Activated naive CD8-positive, alpha-beta T cell treated with anti-CD3 and anti-CD28 coated beads, Interleukin-2, amount 50 U/mL, for 24 hours (primary cell): ENCODE measurements at places on chromosomes 11 and 22.

DNA sequence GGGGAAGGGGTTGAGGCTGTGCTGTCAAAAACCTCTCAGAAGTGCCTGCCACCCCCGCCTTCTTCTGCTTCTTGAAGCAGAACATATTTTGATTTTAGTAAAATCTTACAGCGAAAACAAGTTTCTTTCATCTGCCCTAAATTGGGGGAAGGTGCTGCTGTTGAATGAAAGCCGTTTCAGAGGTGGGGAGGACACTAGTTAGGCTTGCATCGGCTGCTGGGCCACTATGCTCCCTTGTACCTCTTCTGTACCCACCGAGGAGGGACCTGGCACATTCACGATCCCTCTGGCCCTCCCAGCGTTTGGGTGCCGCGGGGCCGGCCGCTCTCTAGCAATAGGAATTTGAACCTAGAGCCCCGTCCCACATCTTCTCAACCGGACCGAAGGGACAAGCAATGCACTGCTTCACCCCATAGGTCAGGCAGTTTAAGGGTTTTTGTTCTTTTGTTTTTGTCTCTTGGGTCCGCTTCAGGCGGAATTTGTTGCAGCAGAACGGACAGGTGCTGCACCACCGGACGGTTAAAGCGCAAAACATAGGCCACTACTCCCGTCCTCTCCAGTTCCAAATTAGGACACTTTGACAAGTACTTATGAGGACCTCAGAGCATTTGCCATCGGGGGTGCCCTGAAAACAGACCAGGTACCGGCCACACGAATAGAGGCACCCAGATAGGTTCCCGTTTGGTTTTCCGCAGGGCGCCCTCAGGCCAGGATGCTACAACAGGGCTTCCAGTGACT is 5.6 kb downstream of the SLC6A5 start:
- DNase-seq = no peak

DNA sequence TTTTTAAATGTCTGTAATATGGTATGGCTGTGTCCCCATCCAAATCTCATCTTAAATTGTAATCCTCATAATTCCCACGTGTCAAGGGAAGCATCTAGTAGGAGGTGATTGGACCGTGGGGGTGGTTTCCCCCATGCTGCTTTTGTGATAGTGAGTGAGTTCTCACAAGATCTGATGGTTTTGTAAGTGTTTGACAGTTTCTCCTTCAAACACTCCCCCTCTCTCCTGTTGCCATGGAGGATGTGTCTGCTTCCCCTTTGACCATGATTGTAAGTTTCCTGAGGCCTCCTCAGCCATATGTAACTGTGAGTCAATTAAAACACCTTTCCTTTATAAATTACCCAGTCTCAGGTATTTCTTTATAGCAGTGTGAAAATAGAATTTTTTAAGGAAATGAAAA is 31.1 kb upstream of the CD44 start:
- no peak for DNase-seq

DNA sequence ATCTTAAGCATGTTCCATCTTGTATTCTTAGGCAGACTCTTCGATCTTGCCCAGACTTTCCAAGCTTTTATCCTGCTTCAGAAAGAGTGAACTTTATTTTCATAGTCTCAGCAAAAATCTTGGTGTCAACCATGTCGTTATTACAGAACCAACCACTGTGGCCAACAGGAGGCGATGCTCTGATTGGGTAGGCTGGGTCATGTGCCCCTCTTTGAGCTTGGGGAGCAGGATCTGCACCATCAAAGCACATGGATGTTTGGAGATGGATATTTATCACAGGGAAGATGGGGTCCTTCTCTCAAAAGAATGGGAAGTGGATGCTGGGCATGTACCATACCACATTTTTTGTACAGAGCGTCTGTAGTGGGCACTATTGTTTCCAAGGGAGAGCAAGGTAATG is 197.4 kb downstream of the MYO18B start:
- no peak for DNase-seq

DNA sequence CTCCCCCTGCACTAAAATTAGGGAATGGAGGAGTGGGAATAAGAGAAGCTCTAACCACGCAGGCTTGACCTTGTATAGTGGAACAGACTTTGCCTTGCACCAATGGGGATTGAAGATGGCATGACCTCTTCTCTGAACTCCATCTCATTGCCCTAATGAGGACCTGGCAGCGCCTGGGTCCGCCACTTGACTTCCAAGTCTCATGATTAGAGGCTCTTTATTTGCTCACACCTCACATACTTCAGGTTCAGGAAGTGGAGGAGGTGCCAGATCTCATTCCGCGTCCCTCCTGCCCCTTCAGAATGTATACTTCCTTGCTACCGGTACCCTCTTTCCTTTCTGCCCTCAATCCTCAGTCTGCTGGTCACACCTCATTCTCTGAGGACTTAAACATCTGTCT is 106.0 kb upstream of the CD44 start:
- no peak for DNase-seq

GRCh38 chr11:117868088-117868487 is 8.4 kb downstream of the FXYD6 start:
- DNase-seq = no peak

DNA sequence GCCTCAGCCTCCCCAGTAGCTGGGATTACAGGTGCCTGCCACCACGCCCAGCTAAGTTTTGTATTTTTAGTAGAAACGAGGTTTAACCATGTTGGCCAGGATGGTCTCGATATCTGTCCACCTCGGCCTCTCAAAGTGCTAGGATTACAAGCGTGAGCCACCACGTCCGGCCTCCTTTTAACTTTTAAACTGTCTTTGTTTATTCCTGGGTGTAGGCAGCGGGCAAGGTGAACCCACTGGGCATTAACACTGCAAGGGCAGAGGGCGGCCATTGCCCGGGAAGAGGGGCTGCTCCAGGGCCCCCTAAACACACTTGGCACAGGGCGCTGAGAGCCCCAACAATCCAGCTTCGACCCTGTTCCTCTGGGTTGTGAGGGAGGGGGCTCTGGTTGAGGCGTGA is 693.6 kb downstream of the BRD1 start:
- no peak for DNase-seq

DNA sequence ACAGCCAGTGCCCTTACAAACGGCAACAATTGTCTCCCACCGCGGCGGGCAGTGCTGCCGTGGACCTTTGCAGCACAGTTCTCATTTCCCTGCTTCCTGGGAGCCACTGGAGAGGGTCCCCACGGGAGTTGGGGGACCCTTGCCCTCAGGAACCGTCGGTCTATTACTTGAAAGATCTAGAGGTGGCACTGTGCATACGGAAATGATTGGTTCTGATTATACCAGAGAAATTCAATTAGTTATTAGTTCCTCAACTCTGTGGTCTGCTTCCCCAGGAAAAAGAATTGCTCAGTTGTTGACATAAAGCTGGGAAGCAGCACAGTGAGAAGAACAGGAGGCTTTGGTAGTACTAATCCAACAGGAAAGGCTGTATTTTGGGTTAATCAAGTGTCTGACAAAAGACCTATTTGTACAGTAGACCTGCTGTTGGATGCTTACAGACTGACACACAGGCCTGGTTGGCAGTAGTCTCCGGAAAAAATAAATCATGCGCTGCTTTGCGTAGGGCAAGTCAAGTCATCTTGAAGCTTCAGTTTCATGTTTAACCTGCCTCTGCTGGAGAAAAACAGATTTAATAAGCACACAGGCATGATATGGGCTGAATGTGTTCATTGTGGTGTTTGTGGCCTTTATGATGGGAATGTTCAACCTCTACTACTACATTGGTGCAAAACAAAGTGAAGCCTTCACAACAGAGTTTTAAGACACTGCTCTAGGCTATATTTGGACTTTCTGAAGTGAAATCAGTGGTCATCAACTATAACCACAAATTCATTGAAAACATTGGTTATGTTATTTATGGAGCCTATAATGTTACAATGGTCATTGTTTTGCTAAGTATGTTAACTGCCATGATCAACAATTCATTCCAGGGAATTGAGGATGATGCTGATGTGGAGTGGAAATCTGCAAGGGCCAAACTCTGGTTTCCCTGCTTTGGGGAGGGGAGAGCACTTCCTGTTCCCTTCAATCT is 54.6 kb upstream of the SC5D start:
- DNase-seq = no peak

- DNase-seq = no peak
These were observed 485.9 kb downstream of the JRKL start for GRCh38 chr11:96875712-96876111.

DNA sequence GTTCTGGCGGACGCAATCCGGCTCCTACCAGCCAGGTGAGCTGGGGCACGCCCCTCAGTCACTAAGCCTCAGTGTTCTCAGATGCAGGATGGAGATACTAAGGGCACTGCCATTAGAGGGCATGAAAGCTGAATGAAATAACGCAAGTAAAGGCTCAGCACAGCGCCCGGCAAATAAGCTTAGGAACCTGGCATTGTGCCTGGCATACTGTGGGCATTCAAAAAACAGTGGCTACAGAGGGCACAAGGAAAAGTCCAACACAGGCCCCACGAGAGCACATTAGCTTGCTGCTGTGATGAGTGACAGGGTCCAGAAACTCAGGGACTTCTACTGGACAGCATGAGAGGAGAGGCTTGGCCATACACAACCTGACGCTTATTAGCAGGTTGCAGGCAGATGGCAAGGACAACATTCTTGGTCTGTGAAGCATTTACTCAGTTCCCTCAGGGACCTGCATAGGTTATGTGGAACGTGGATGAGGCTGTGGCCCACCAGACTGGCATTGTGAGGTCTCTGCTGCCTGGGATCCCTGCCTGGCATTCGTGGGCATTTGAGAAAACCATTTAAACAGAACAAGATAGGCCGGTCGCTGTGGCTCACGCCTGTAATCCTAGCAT is 12.2 kb downstream of the TXN2 start:
- no peak for DNase-seq

DNA sequence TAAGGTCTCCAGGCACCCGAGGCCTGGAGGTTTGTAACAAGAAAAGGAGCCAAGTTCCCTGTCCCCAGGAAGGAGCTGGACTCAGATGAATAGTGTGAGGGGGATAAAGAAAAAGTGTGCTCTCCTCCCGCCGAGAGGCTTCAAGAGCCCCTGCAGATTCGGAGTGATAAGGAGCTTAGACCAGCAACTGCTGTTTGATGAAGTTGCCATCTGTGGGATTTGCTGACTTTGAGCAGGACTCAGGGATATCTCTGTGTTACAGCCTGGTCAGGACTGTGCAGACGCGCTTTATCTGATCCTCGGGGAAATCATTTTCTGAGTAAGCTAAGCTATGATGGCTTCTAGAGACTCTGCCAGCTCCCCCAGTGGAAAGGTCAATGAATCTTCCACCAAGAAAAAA is 1017.0 kb downstream of the TBC1D22A start:
- no peak for DNase-seq

DNA sequence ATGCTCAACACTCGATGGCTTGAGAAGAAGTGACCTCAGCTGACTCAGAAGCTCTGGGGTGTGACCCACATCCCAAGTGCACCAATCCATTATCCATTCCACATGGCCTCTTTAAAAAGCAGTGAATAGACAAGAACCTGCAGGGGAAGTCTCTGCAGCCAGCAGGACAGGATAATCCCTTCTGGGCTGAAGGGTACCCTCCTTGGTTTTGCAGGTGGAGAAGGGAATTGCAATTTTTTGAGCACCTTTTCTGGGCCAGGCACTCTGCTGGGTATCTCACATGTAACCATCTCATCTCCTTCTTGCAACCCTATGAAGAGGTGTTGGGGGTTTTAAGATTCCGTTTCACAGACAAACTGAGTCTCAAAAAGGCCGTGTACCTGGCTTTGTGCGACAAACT is 76.6 kb downstream of the MYO18B start:
- DNase-seq = no peak

GRCh38 chr22:42069801-42070516 is 653 bp downstream of the NAGA start:
- no peak for DNase-seq

GRCh38 chr22:25669253-25670069 is 72.5 kb upstream of the MYO18B start:
- no peak for DNase-seq

DNA sequence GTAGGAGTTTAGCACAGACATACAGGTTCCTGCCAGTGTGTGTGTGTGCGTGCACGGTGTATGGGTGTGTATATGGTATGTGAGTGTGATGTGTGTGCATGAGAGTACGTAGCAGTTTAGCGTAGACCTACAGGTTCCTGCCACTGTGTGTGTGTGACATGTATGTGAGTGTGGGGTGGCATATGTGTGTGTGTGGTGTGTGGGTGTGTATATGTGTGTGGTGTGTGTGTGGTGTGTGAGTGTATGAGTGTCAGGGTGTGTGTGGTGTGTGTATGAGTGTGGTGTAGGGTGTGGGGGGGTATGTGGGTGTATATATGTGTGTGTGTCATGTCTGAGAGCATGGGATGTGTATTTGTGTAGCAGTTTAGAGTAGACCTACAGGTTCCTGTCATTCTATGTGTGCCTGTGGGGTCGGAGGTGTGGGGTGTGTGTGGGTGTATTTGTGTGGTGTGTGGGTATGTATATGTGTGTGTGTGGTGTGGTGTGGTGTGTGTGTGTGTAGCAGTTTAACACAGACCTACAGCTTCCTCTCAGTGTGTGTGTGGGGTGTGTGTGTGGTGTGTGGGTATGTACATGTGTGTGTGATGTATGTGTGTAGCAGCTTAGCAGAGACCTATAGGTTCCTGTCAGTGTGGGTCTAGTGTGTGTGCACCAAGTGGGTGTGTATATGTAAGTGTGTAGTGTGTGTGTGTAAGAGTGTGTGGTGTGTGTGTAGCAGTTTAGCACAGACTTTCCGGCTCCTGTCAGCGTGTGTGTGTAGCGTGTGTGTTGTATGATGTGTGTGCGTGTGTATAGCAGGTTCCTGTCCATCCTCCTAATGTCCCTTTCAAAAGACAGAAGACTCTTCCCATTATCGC is 31.8 kb upstream of the TBCEL start:
- DNase-seq = no peak

DNA sequence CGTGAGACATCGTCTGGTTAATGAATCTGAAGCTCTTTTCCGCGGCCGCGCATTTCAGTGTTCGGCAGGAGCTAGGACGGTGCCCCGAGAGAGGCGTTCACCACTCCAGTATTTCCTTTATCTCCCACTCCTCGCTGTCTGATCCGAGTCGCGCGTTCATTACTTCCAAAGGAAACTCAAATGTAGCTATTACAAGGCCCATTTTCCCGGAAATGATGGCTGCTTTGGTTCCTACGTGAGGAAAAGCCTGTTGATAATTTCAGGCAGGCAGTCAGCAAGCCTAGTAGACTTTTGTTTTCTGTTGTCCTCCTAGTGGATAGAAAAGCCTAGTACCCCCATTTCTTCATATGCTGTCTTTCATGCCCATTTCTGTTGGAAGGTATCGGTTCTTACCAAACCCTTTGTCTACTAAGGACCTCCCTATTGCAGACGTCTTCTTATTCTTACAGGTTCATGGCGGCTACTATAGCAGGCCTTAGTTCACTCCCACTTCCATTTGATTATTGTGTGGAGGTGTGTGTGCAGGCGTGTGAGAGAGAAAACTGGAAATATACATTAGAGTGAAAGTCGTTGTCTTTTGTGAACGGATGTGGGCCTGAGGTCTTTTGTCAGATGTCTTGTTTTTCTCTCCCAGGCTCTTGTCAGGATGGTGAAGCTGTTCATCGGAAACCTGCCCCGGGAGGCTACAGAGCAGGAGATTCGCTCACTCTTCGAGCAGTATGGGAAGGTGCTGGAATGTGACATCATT is 737 bp downstream of the RBM4 start:
- no peak for DNase-seq

- DNase-seq = no peak
These were observed 379.6 kb upstream of the NARS2 start for GRCh38 chr11:78954261-78954660.

- no peak for DNase-seq
These were observed 8.6 kb upstream of the JAML start for GRCh38 chr11:118233377-118233776.
